Uterus (tissue), 4 donors: ENCODE measurements at places on chromosomes 13 and 19. TPM values are rescaled to one million over a fixed set of nuclear protein-coding genes. Genes with fewer than 3 reads are reported as not detected.

Gene PDCD2L
- total RNA-seq = 11.1 TPM

Gene STOML3
- total RNA-seq = not detected

Gene ZNF563
- 9.7 TPM for total RNA-seq

DNA sequence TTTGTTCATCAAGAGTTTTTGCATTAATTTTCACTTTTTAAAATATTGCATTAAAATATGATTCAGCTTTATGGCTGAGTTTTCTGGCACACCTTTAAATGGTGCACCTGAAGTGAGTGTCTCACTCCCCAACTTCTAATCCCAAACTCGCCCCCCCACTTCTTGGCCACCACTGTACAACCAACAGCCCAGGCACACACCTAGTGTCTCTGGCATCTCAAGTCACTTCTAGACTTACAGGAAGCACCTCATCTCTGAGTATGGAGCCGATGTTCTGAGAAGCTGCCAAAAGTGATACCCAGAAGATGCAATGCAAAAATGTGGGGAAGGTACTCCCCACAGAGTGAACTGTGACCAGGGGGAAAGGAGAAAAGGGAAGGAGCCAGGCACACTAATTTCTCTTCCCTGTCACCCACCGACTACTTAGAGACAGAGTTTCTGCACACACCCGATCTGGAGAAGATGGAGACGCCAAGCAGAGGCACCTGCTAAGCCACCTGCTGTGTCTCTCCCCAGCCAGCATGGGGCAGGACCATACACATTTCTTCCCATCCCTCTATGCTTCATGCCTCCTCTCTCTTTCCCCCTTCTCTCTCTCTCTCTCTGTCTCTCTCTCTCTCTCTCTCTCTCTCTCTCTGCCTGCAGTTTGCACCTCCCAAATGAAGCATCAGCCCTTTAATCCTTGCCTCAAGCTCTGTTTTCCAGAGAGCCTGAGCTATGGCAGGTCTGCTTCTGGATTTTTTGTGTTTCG, 155.3 kb upstream of the ZNF507 start:
- no peak for DNase-seq
- H3K4me1 ChIP-seq = no peaks in the 10 kb centered on the region
- H3K36me3 ChIP-seq = no peaks in the 10 kb centered on the region
- H3K27ac ChIP-seq = no peak overlapping the region
- H3K27me3 ChIP-seq = no peaks in the 10 kb centered on the region

DNA sequence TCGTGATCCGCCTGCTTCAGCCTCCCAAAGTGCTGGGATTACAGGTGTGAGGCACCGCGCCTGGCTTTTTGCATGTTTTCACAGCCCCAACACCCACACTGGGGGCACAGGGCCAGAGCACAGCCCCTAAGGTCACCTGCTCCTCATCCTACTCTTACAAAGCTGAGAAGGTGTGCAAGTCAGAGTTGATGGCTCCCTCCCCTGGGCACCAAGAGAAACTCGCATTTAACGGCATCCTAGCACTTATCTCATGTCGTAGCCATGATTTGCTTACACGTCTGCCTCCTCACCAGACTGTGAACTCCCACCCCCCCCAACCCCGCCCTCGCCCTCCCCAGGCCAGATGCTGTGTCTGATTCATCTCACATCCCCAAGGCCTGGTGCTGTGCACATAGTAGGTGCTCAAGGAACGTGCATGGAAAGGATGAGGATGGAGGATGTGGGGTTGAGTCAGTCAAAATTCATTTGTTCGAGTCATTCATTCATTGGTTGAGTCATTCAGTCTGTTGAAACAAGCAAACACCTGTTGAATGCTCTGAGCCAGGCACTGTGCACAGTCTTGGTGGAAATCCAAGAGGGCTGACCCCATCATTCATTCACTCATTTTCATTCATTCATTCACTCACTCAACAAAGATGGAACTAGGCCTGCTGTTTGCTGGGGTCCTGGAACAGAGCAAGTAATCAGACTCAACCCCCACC, 11.3 kb downstream of the SHANK1 start:
- no peaks in the 10 kb centered on the region for H3K27me3 ChIP-seq
- no peak overlapping the region for H3K4me3 ChIP-seq
- H3K36me3 ChIP-seq = no peaks in the 10 kb centered on the region
- no peaks in the 10 kb centered on the region for H3K4me1 ChIP-seq

DNA sequence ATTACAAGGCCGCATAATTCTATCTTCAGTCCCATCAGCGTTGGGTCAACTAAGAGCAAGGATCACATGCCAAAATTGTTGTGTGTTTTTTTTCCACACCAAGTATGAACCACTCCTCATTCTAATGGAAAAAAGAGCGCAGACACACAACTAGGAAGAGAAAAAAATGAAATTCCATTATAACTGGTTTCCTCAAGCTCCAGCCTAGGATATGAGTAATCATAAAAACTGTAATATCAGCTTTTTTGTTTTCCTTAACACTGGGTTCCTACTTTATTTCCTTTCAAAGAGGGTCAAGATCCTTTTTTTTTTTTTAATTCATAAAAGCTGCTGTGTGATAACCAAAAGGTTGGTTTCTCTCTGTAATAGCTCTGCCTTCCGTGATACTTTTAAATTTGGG, 19.4 kb downstream of the TSHZ3 start:
- H3K27ac ChIP-seq = peak overlapping the region; percentile 14
- no peak for DNase-seq
- H3K4me1 ChIP-seq = peaks cover 20% of the 10 kb centered on the region
- H3K36me3 ChIP-seq = no peaks in the 10 kb centered on the region
- no peaks in the 10 kb centered on the region for H3K27me3 ChIP-seq

GRCh38 chr19:54478677-54479266, 5.7 kb upstream of the CDC42EP5 start:
- DNase-seq = no peak
- H3K4me1 ChIP-seq = no peaks in the 10 kb centered on the region
- H3K27ac ChIP-seq = no peak overlapping the region

Gene CYP2A7
- total RNA-seq = not detected

DNA sequence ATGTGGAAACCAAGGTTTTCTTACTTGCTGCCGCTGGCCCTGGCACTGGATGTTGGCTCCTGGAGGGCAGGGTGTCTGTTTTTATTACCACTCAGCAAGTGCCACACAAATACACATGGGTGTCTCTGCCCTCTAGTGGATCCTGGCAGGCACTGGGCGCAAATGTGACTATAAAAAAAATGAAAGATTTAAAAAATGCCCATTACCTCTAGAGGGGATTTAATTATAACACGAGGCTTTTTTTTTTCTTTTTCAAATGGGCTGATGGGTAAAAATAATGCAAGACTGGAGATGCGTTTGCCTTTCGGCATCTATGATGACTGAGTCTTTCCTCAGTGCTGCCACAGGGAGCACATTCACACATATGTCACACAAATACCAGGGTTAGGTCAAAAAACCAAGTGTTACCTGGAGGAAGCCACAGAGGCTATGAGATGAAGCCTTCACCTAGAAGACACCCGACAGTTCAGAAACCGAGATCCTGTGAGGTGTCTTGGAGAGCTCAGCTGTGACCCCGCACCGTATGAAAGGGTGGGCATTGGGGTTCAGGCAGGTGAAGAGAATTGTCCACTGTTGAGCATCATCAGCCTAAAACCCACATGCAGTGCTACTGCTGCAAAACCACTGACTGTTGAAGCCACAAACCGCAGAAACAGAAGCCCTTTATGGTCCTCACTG, 25.7 kb downstream of the CHAMP1 start:
- no peaks in the 10 kb centered on the region for H3K4me1 ChIP-seq
- no peak overlapping the region for H3K4me3 ChIP-seq
- DNase-seq = no peak
- H3K36me3 ChIP-seq = no peaks in the 10 kb centered on the region
- no peak overlapping the region for H3K27ac ChIP-seq
